ENCODE measurements at places on chromosomes 3 and 15.

DNA sequence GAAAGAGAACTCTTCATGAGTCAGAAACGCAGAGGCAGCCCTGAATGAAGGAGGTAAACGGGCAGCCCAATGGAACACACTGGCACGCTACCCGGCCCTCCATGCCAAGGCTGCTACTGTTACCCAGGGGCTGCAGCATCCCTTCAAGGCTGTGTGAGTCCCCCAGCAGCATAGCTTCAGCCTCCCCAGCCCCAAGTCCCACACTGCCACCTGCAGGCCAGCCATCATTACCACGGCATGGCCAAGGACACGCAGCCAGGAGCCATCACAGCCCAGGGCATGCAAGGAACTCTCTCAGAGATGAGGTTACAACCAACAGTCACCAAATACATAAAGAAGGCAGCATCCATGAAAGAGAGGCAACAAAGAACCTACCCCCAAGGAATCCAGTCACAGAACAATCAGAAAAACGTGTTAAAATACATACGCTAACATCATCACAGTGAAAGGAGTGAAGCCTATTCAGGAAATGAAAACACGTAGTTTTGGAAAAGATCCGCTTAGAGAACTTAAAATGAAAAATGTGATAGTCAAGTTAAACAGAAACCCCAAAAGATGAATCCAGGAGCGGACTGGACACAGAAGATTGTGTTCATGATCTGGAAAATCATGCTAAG is 22.4 kb downstream of the PLA2G4F start:
- DNase-seq, result peak; percentile 30

DNA sequence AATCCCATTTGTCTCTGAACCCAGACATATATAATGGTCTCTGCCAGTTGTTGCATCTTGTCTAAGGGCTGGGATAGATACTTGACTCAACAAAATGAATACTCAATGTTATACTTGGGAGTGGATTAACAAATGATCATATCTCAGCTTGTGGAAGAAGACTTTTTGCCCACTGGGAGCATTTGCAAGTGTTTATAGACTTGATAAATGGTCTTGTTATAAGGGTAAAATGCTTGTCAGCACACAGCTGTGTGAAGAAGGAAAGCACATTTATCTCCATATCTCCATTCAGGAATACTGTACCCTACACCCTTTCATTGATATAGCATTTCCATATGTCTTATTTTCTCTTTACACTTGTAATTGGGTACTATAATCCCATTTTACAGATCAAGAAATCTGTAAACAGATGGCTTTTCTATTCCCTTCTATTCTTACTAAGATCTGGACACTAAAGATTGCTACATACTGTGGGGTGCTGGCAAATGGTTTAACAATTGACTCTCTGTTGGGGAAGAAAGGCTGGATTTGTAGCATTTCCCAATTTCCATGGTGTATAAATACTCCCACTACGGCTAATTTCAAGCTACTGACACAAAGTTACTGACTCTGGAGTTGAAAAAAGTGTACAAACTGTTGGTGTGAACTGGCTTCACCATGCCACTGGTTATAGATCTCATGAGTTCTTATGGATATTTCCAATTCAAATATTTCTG is 154.6 kb downstream of the CHST2 start:
- no peak for DNase-seq

- no peak for DNase-seq
Measured at GRCh38 chr3:187858041-187858440, 112.8 kb upstream of the BCL6 start.

DNA sequence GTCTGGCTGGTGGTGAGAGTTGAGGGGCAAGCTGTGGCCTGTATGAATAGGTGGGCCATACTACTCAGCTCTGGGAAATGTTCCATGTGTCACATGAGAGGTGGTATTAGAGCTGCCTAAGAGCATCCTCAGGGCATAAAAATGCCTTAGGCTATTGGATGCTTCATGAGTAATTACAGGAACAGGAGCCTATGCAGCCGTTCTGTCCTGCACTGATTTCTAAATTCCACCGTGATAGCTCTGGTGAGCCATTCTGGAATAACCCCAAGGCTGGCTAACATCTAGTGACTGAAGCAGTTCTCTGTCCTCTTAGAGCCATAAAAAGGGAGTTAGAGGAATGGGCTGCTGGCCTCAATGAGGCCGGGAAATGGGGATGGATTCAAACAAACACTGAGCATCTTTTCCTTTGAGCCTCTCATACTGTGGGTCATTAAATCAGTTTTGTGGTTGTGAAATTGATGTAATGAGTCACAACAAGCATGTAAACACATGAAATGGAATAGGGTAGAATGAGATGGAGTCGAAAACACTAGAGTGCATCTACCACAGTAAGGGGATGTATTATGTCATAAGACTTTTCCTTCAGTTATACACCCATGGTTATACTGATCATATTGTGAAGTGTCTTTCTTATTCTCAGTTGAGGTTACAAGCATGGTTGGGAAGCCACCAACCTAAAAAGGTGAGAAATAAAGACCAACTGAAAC is 41.0 kb downstream of the DGKG start:
- DNase-seq, result no peak

- DNase-seq, result no peak
Measured at GRCh38 chr3:127043041-127043641, 60.2 kb downstream of the PLXNA1 start.

GRCh38 chr3:45499529-45499928 is 95.0 kb upstream of the LIMD1 start:
- peak; percentile 22 for DNase-seq

DNA sequence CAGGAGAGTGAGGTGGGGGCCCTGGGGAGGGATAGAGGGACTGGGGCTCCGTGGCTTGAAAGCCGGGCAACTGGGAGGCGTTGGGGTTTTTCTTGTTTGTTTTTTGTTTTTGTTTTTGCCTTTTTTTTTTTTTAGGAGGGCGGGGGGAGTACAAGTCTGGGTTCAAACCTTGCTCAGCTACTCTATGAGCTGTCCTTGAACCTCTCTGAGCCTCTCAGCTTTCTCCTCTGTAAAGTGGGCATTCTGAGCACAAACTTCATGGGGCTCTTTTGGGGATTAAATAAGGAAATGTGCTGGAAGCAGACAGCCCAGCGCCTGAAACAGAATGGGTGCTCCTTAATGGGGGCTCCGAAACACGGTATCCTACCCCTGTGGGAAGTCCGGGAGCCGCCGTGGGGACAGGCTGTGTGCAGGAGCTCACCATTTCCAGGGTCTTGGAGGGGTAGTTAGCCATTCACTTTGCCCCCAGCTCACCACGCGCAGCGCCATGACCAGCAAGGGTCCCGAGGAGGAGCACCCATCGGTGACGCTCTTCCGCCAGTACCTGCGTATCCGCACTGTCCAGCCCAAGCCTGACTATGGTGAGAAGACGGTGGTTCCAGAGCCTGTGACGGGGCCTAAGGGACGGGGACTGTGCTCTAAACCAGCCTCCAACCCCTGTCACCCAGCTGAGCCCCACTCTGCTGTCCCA is 388 bp downstream of the ACY1 start:
- DNase-seq, result no peak

GRCh38 chr15:81012588-81012987 is 11.9 kb downstream of the TLNRD1 start:
- DNase-seq, result no peak

DNA sequence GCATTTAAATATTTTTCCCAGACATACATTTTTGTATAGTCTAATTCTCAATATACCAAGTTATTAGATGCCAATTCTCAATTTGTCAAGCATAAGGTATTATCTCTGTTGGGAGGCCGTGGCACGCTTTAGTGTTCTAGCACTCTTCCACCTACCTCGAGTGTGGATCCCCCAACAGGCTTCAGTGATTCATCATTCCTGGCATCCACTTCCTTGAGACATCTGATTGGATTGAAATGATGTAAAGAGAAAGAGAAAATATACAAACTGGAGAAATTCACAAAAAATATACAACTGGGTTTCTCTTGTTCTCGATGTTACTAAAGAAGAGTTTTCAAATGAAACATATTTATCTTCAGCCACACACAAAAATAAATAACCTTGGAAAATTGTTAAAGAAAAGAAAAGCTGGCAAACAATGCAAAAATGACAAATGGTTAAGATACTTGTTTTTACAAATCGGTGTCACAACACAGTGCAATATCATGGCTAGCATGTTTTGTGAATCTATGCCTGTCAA is 218.0 kb upstream of the CDIN1 start:
- DNase-seq, result no peak

Measured in CD4-positive, alpha-beta T cell treated with Interleukin-10 for 1 hour (primary cell).